ENCODE measurements at places on chromosomes 12 and 14.

DNA sequence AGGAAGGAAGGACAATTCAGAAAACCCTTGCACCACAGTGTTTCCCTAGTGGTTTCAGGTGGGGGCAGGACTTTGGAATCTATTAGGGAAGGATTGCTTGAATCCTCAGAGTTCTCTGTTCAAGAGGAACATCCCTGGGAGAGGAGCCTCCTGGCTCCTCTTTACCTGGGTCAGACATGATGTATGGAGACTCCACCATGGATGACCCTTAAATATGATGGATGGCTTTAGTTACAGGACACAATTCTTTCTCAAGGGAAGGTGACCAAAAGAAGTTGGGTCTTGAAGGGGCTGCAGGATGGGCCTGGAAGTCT is 396.6 kb downstream of the NRXN3 start:
- no peak for DNase-seq

GRCh38 chr12:113524495-113524894 is 52.8 kb upstream of the LHX5 start:
- no peak for DNase-seq

DNA sequence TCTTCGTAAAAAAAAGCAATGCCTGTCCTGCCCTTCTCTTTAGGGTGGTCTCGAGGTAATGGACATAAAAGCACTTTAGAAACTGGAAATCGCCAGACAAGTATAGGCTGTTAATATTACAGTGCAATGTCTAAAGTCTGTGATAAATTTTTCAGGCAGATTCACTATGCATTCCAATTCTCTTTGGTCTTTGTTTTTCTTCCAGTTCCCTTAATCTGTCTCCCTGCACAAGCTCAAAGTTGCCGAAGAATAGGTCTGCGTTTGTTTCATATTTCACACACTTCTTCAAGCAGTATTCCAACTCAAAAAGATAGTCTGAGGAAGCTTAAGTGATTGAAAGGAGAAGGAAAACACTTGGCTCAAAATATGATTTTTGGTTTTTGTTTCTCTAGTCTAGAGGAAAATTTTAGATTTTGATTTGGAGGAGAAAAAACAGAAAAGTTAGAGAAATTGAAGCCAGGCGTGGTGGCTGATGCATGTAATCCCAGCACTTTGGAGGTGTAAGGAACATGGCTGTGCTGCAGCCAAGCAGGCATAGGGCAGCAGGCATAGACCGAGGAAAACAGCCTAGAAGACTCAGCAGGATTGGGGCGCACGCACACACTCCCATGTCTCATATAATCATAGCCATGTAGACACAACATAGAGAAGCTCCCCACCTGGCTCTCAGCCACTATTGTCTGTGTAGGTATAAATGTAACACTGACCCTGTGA is 96.2 kb upstream of the TMPO start:
- no peak for DNase-seq

DNA sequence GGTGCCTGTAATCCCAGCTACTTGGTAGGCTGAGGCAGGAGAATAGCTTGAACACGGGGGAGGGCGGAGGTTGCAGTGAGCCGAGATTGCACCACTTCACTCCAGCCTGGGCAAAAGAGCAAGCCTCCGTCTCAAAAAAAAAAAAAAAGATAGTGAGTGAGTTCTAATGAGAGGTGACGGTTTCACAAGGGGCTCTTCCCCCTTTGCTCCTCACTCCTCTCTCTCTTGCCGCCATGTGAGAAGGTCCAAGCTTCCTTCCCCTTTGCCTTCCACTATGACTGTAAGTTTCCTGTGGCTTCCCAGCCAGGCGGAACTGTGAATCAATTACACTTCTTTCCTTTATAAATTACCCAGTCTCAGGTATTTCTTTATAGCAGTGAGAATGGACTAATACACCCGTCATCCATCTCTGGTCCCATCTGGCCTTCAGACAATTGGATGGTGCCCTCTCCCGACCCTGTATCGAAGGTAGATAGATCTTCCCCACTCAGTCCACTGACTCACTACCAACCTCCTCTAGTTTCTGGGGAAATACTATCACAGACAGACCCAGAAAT is 27.0 kb upstream of the RCOR1 start:
- DNase-seq: peak; percentile 18

DNA sequence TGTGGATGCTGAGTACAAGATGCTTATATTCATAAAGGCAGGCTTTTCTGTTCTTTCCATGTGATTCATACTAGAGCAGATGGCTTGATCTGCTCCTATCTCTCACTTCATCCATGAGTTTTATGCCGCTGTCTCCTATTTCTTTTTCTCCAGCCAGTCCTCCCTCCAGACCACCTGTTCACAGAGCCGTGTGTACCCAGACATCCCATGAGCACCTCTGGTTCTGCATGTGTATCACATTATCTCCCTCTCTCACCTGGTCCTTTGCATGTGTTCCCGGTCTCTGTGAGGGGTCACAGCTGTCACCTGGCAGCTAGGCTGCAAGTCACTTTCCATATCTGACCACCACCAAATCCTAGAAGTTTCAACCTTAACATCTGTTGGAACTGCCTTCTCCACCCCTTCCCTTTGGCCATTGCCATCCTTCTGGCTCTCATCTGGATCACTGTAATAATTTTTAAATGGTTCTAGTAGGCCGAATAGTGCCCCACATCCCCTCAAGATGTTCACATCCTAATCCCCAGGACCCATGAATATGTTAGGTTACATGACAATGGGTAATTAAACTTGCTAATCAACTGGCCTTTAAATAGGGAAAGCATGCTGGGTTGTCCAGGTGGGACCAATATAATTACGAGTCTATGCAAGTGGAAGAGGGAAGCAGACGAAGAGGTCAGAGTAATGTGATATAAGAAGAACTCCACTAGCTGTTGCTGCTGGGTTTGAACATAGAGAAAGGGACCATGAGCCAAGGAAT is 168.1 kb downstream of the SNAPC1 start:
- DNase-seq: no peak

Measured in lung microvascular endothelial cell (primary cell).